ENCODE measurements at places on chromosomes 7 and 10. TPM values are rescaled to one million over a fixed set of nuclear protein-coding genes. Genes with fewer than 3 reads are reported as not detected.

Gene SPOCK2
- 566 TPM for total RNA-seq

Gene SYCE1
- total RNA-seq = 1.7 TPM

Gene LRRD1
- not detected for total RNA-seq

Gene DENND2A
- total RNA-seq = 0.10 TPM

Gene CLRN3
- not detected for total RNA-seq

Gene ATG9B
- total RNA-seq = 34.6 TPM

Gene ATXN7L1
- 32.9 TPM for total RNA-seq

Gene VWA2
- total RNA-seq = not detected

Gene FLNC
- total RNA-seq = not detected

Gene DCLRE1C
- 24.0 TPM for total RNA-seq

Gene STEAP4
- not detected for total RNA-seq

Gene ABCB8
- 71.3 TPM for total RNA-seq

Gene MMD2
- total RNA-seq = not detected

Gene CCDC172
- not detected for total RNA-seq

Gene NPM3
- total RNA-seq = 17.1 TPM

Gene GJC3
- total RNA-seq = 1.6 TPM

Gene ANKRD1
- total RNA-seq = not detected

Data from naive thymus-derived CD8-positive, alpha-beta T cell (primary cell).